ENCODE measurements at places on chromosomes 16 and 17.
A peak's percentile ranks its signal among the peaks of the same experiment; 100 is the strongest.

- DNase-seq = no peak
These were observed 3.6 kb upstream of the OR1E1 start for GRCh38 chr17:3401786-3402185.

GRCh38 chr16:81551821-81552304 lies 107.3 kb downstream of the CMIP start:
- DNase-seq = no peak

GRCh38 chr17:80935526-80935925 lies 56.1 kb upstream of the CHMP6 start:
- DNase-seq = no peak

- DNase-seq = peak; percentile 18
These were observed 401.4 kb upstream of the C16orf82 start for GRCh38 chr16:26665166-26665939.

All from activated naive CD8-positive, alpha-beta T cell treated with anti-CD3 and anti-CD28 coated beads, Interleukin-2, amount 50 U/mL, for 24 hours (primary cell).